ENCODE measurements at places on chromosomes 11 and 22. TPM values are rescaled to one million over a fixed set of nuclear protein-coding genes. Genes with fewer than 3 reads are reported as not detected.

DERL3 gene
- total RNA-seq: 14.3 TPM

DNA sequence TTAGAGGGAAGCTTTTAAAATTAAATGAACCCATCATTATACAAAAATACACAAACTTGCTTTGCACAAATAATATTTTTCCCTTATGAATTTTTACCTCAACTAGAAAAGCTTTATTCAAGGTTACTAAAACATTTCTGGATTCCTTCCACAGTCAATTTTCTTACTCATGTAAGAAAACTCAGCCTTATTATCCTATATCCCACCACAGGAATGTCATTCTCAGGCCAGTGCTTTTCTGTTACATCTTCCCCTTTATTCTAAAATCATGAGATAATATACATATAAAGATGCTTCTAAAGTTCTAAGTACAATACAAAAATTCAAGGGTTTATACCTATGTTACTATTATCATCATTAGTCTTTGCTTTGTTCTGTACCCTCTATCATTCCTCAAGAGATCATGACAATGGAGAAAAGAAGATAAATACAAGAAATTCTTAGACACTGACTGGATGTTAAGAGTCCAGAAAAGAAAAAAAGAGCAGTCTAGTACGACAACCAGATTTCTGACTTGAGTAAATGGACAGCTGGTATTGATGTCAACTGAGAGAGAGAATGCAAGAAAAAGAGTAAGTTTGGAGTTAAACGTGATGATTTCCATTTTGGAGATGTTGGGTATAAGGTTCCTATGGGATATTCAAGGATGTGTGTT lies 60.3 kb downstream of the MTMR2 start:
- DNase-seq: no peak
- no peak overlapping the region for H3K27ac ChIP-seq
- peaks cover 8% of the 10 kb centered on the region for H3K4me1 ChIP-seq
- H3K36me3 ChIP-seq: peaks cover 7% of the 10 kb centered on the region
- H3K4me3 ChIP-seq: no peak overlapping the region

DNA sequence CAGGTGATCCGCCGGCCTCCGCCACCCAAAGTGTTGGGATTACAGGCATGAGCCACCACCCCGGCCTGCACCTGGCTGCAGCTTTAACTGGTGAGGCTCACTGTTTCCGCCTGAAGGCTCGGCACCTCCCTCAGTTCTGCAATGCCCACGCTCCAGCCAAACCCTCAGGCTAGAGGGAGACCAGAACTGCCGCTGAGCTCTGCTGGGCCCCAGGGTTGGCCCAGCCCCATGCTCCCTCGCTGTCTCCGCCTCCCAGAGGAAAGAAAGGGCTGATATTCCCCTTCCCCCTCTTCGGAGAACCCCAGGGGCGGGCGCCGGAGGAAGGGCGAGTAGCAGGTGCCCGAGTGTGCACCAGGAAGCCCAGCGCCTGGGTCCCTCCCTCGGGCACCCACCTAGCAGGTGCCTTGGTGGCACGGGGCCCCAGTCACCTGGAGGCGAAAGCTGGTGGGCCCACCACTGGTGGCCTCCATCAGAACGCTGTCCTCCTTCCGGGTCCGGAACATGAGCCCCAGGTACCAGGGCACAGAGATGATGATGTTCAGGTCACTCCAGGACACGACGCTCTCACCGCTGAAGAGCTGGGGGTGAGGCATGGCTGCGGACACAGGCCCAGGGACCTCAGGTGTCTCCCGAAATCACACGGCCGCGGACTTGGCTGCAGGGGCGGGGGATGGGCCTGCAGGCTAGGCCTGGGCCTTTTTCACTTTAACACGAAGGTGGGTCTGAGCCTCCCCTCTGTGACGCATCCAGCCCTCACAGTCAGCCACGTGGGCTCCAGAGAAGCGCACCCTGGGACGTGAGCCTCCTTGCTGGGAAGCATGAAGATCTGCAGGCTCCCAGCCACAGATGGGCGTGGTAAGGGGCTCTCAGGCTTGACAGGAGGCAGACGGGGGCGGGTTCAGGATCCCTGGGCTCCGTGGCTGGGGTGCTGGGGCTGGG lies 73.3 kb downstream of the TRMU start:
- DNase-seq: no peak
- H3K4me1 ChIP-seq: peaks cover 6% of the 10 kb centered on the region
- H3K27ac ChIP-seq: no peak overlapping the region
- no peak overlapping the region for H3K4me3 ChIP-seq
- no peaks in the 10 kb centered on the region for H3K36me3 ChIP-seq

DNA sequence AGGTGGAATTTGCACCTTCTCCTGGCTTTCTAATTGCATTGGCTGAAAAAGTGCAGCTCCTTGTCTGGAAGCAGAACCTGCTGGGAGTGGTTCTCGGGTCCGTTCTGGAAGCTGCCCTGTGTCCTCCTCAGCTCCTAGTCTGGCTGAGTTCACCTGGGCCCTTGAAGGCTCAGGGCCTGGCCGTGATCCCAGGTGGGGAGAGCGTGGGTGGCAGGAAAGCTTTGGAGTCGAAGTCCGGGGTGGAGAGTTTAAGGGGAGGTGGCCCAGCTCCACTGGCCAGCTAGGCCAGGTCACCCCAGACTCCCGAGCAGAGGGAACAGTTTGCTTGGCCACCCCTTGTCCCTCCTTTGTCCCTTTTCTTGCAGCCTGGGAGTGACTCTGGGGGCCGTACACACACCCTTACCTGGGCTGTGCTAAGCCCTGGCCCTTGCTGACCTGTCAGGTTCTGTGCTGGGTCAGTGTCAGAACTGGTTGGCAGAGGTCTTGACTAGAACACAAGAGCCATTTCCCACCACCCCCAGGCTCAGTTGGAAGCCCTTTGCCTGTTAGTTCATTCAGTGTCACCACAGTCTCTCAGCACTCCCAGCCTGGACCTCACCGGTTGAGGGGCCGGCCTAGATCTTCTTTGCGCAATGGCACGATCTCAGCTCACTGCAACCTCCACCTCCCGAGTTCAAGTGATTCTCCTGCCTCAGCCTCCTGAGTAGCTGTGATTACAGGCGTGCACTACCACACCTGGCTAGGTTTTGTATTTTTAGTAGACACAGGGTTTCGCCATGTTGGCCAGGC lies 37.3 kb downstream of the LRP5 start:
- DNase-seq: no peak
- no peak overlapping the region for H3K27ac ChIP-seq
- H3K4me3 ChIP-seq: no peak overlapping the region
- no peaks in the 10 kb centered on the region for H3K36me3 ChIP-seq

DNA sequence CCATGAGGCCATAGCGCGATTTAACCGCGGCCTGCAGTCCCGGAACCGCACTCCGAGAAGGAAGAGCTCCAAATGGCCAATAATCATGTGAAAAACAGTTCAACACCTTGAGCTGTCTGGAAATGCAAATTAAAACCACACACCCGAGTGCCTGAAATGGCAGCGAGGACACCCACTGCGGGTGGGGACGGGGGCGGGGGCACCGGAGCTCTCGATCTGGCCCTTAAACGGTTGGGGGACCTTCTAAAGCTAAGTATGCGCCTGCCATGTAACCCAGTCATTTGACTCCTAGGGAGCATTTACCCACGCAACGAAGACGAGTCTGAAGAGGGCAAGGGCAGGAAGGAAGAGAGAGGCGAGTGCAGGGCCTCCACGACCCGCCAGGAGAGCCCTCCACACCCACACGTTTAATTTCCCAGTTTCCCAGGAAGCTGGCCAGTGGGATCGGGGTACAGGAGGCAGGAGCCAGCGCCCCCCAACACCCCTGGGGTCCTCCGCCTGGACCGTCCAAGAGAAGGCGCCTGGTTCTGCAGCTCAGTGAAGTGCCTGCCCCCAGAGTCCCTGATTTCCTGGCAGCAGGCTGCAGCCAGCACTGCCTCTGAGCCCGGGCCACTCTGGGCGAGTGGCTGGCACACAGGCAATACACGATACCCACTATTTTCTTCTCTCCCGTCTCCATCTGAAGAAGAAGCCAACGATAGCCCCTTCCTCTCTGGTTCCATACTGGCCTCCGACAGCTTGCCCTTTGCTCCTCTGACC lies 1.7 kb downstream of the TTLL8 start:
- no peak overlapping the region for H3K4me3 ChIP-seq

DNA sequence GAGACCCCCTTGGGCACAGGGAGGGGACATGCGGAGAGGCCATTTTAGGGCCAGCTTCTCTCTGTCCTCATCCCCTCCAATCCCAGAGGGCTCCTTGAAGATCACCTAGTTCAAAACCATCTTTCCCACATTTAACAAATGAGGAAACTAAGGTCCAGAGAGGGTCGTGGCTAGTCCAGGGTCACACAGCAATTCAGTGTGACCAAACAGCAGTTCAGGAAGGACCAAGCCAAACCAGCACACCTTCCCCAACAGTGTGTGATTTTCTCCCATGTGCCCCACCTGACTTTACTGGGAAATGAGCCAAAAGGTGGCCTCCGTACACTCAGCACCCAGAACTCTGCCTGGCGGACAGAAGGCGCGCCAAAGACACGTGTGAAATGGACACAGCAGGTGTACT lies 51.3 kb downstream of the CACNA1I start:
- no peak overlapping the region for H3K27ac ChIP-seq
- peaks cover 7% of the 10 kb centered on the region for H3K4me1 ChIP-seq
- no peak for DNase-seq
- no peak overlapping the region for H3K4me3 ChIP-seq
- H3K36me3 ChIP-seq: no peaks in the 10 kb centered on the region

GRCh38 chr11:21625982-21626381 lies 566.9 kb upstream of the ANO5 start:
- H3K4me1 ChIP-seq: peaks cover 3% of the 10 kb centered on the region
- no peaks in the 10 kb centered on the region for H3K27me3 ChIP-seq
- H3K36me3 ChIP-seq: no peaks in the 10 kb centered on the region

- H3K27me3 ChIP-seq: peaks cover 13% of the 10 kb centered on the region
- no peak overlapping the region for H3K27ac ChIP-seq
- H3K4me1 ChIP-seq: peaks cover 7% of the 10 kb centered on the region
- no peak for DNase-seq
- no peak overlapping the region for H3K4me3 ChIP-seq
- no peaks in the 10 kb centered on the region for H3K36me3 ChIP-seq
These were observed 689 bp downstream of the VSIG2 start for GRCh38 chr11:124751391-124751740.

- no peaks in the 10 kb centered on the region for H3K36me3 ChIP-seq
- no peak for DNase-seq
- no peak overlapping the region for H3K4me3 ChIP-seq
- peaks cover 26% of the 10 kb centered on the region for H3K27me3 ChIP-seq
These were observed 26.3 kb upstream of the RFPL3 start for GRCh38 chr22:32331236-32331917.

GRCh38 chr11:120272303-120272702 lies 32.4 kb downstream of the POU2F3 start:
- H3K27me3 ChIP-seq: peaks cover 43% of the 10 kb centered on the region
- no peaks in the 10 kb centered on the region for H3K4me1 ChIP-seq
- DNase-seq: no peak
- no peak overlapping the region for H3K4me3 ChIP-seq
- H3K36me3 ChIP-seq: no peaks in the 10 kb centered on the region
- H3K27ac ChIP-seq: no peak overlapping the region

DNA sequence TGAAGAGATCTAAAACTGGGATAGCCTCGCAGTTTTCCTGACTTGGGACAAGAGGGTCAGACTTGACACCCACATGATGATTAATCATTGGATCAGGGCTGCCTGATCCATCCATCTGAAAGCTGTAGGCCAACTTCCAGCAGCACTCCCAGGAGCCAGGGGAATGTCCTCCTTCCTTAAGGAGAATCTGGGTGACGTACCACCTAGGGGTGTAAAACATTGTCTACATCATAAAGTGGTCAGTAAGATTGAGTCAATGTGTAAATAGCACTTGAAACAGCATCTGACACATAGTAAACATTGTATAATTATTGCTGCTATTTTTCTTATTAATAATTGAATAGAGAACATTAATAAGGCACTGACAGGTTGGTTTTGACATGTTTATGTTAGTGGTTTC lies 392.8 kb downstream of the JRKL start:
- no peaks in the 10 kb centered on the region for H3K27me3 ChIP-seq
- no peak overlapping the region for H3K27ac ChIP-seq
- no peak for DNase-seq

- H3K27ac ChIP-seq: no peak overlapping the region
- H3K36me3 ChIP-seq: no peaks in the 10 kb centered on the region
- H3K4me3 ChIP-seq: no peak overlapping the region
- no peaks in the 10 kb centered on the region for H3K4me1 ChIP-seq
These were observed 107.5 kb downstream of the NXPE2 start for GRCh38 chr11:114785820-114786219.

DNA sequence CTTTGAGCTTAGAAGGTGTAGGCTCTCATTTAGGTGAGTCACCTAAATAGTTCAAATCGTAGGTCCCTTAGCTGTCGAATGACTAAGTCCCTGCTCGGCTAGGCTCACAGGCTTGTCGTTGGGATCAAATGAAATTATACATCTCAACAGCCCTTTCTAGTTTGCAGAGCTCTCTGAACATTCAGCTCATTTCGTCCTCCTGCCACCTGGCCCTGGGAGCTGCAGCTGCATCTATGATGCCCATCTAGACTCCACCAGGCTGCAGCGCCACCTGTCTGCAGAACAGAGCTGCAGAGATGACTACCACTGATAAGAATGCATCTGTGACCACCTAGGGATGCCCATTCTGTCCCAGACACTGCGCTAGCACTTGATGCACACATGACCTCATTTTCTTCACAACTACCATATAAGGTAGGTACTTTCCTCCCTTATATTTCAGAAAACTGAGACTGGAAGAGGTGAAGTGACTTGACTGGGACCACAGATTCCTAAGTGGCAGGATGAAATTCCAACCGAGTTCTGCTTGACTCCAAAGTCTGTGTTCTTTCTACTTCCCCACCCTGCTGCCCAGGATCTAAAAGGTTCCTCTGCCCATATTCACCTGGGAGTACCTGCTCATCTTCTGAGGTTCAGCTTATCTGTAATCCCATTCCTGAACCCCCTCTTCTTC lies 141.1 kb upstream of the NARS2 start:
- H3K4me3 ChIP-seq: no peak overlapping the region
- no peaks in the 10 kb centered on the region for H3K36me3 ChIP-seq
- no peaks in the 10 kb centered on the region for H3K4me1 ChIP-seq
- DNase-seq: no peak
- H3K27ac ChIP-seq: no peak overlapping the region
- peaks cover 13% of the 10 kb centered on the region for H3K27me3 ChIP-seq

WDR74 gene
- total RNA-seq: 90.4 TPM

DNA sequence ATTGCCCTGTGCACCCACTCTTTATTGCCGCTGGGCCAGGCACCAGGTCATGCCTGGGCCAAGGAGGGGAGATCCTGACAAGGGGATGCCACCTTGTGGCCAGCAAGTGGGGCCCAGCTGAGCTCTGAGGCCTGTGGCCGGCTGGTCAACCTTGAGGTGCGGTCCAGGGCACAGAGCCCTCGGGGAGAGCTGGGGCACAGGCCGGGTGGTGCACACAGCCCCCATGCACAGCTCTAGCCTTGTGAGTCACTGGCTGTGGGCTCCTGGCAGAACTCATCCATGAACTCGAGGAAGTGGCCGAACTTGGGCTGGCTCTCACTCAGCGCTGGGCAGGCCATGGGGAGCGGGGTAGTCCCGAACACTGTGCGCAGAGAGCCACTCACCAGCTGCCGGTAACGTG lies 94.3 kb downstream of the RNF169 start:
- peaks cover 32% of the 10 kb centered on the region for H3K4me1 ChIP-seq
- no peaks in the 10 kb centered on the region for H3K27me3 ChIP-seq
- H3K4me3 ChIP-seq: no peak overlapping the region
- H3K36me3 ChIP-seq: peaks cover 15% of the 10 kb centered on the region
- DNase-seq: no peak
